ENCODE measurements at places on chromosomes 3 and 15. TPM values are rescaled to one million over a fixed set of nuclear protein-coding genes. Genes with fewer than 3 reads are reported as not detected.

The ADAMTS17 gene
- total RNA-seq, result 4.8 TPM

The PRKCI gene
- total RNA-seq, result 39.7 TPM

The PCSK6 gene
- total RNA-seq, result 0.13 TPM

- DNase-seq, result peak; percentile 68
These were observed 56.0 kb downstream of the SLC25A26 start for GRCh38 chr3:66276705-66277274.

DNA sequence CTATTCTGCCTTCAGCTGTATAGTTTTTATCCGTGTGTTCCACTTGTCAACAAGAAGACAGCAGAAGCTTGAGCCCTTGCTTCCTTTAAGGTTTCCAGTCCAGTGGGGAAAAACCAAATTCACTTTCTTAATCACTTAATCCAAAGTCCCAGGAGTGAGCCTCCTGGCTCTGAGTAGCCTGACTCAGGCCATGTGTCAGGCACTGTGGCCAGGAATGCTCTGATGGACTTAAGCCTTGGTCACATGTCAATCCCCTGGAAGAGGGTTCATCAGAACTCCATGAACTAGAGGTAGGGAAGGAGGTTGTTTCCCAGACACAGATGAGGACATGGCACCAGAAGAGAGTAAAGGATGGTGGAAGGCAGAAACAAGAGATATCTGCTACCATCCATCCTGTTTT lies 8.8 kb downstream of the VIPR1 start:
- DNase-seq, result no peak

The HIGD2B gene
- total RNA-seq, result not detected

- no peak for DNase-seq
These were observed 937.2 kb downstream of the ZPLD1 start for GRCh38 chr3:103372031-103372430.

- DNase-seq, result no peak
These were observed 962 bp downstream of the NMNAT3 start for GRCh38 chr3:139676632-139677387.

GRCh38 chr3:139540651-139541531 lies 1.3 kb upstream of the RBP1 start:
- no peak for DNase-seq

DNA sequence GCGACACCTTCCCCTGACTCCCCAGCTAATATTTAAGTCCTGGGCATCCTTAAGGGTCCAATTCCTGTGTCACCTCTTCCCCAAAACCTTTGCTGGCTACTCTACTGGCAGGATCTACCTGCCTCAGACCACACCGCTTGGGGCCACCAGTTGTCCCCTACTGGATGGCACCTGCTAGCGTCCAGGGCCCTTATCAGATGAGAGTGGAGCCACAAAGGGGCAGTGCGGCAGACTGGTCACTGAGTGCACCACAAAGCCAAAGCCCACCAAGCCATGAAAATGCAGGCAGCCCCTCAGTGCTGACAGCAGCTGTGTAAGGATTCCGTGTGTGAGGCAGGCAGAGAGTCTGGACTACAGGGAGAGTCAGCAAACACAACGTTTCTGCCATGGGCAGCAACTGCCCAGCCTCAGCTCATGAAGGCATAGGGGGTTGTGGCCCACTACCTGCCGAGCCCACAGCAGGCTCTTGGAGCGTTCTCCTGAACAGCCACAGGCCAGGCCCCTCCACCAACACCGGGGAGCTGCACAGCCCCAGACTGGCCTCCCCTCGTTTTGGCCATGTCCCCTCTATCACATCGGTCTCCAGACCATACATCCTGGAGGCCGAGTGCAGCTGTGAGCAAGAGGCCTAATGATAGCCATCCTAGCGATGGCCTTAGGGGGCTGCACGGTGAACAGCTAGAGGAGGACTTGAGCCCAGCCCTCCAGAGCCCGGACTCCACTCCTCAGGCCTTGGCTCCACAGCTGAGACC lies 32.3 kb downstream of the ALDH1L1 start:
- DNase-seq, result no peak
